Stimulated activated CD8-positive, alpha-beta memory T cell treated with anti-CD3 and anti-CD28 coated beads, Interleukin-4, amount 100 ng/mL, for 4 hours (primary cell): ENCODE measurements at places on chromosomes 16 and 17.
A peak's percentile ranks its signal among the peaks of the same experiment; 100 is the strongest.

DNA sequence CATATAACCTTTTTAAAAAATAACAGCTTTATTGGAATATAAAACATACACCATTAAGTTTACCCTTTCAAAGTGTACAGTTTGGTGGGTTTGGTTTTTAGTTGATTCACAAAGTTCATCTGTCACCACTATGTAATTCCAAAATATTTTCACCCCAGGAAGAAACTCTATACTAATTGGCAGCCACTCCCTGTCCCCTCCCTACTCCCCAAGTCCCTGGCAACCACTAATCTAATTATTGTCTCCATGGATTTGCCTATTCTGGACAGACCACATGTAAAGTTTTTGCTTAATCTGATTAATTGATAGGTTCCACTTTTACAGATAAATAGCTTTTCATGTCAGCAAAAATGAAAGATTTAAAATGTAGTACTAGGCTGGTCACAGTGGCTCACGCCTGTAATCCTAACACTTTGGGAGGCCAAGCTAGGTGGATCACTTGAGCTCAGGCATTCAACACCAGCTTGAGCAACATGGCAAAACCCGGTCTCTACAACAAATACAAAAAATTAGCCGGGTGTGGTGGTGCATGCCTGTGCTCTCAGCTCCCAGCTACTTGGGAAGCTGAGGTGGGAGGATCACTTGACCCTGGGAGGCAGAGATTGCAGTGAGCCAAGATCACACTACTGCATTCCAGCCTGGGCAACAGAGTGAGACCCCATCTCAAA, 25.0 kb upstream of the MAPK3 start:
- DNase-seq = no peak

GRCh38 chr16:29834079-29834478, 13.8 kb downstream of the MVP start:
- DNase-seq = no peak

GRCh38 chr16:84045001-84045817, 2.6 kb upstream of the SLC38A8 start:
- DNase-seq = no peak

DNA sequence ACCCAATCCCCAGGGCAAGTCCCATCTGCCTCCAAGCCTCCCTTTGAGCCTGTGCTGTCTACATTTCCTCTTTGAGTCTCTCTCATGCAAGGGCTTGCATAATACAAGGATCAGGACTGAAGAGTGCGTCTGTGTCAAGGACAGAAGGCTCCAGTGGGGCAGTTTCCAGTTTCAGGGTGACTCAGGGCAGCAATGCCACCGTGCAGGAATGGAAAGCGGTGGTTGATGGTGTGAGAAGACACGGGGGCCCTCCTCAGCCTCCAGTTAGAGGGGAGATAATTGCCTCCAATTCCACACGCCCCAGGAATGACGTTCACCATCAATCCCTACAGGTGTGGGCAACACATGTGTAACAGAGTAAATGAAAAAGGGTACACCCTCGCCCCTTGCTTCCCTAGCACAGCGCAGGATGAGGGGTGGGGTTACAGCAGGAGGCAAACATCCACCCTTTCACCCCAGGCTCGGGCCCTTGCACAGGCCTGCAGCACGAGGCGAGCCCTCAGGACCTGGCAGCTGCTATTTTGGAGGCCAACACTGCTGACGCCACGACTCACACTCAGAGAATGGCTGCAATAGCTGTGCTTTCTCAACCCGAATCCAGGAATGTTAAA, 24.8 kb upstream of the SLC25A19 start:
- DNase-seq = no peak

- DNase-seq = no peak
Measured at GRCh38 chr17:49090878-49091594, 41.5 kb upstream of the B4GALNT2 start.

DNA sequence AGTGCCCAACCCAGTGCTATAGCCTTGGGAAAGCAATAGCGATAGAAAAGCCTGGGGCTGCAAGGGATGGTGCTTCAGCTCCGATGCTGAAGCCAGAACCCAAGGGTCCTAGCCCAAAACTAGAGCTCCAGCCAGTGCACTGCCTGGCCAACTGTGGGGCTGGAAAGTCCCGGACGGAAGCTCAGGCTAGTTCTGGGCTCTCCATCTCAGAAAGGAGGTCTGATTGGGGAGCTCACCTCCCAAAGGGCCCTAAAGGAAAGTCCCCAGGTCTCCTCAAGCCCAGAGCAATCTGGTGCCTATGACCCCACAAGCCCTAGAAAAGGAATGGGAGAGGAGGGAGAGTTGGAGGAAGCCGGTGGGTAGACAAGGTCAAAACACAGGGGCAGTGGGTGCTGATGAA, 2.0 kb upstream of the ABCC3 start:
- no peak for DNase-seq

- DNase-seq = peak; percentile 38
Measured at GRCh38 chr16:1543085-1543896, 9.8 kb downstream of the TMEM204 start.

DNA sequence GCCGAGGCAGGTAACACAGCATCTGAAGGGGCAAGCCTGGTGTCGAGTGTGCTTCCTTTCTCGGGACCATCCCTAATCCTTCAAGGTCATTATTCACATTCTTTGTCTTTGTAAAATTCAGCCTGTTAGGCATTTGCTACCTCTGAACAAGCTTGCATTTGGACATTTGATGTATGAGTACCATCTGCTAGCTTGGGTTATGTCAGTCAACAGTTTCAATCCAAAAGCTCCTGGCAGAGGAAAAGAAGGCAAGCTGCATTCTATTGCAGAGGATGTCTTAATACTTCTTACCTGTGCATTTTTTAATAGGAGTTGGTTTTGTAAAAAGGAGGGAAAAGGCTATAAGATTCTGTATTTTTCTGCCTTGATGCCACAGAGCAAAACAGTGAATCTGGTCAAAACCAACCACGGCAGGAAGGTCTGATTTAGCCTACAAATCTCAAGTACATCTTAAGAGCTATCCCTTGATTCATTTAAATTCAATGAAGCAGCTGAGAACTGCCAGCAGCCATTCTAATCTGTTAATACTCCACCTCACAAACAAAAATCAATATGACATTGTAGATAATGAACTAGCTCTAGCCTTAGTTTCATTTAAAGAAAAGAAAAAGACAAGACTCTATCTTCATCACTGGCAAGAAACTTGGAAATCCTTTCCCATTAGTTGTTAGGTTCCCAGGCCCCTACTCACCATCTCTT, 39.0 kb downstream of the TEX2 start:
- DNase-seq = no peak

DNA sequence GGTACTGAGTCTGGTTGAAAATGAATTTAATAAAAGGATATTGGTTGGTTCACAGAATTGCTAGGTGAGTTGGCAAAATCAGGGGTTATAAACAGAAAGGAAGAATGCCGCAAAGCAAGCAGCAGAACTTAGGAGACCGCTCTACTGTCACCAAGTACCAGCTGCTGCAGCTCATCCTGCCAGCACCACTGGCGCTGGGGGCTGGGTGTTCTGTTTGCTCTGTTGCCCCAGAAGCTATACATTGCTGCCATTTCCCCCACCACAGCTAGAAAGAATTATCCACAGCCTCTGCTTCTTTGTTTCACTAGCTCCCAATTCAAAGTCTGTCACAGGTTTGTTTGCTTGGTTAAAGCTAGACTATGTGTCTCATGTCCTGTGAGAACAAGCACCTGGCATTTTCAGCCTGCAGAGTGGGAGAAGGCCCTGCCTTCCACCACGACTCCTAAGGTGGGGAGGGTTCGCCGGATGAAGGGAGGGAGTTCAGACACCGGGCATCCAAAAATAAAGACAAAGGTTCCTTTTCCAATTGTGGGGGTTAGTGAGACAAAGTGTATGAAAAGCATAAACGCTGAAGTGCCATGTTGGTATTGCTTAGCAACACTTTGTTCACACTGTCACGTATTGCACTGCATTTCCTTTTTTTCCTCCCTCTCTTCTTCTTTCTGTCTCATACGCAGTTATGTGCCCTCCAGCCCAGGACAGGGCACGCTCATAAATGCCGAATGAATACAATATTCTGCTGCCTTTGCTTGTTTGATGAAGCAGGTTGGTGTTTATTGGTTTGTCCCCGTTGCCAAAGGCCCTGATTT, 9.6 kb upstream of the CPD start:
- DNase-seq = no peak

DNA sequence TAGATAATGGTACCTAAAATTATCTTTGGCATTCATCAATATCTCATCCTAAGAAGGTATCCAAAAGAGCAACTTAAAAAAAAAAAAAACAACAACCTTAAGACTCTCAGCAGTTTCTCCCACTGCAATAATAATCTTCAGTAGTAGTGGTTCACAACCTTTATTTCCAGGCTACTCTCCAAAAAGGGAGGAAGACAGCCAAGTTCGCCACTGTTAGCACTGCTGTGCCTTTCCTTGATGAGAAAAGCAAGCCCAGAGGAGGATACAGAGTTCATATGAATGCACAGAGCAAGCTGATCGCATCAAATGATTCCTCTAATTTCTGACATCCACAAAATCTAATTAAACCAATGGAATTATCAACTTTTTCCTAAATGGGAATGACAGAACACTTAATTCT, 199.4 kb downstream of the AATF start:
- no peak for DNase-seq

DNA sequence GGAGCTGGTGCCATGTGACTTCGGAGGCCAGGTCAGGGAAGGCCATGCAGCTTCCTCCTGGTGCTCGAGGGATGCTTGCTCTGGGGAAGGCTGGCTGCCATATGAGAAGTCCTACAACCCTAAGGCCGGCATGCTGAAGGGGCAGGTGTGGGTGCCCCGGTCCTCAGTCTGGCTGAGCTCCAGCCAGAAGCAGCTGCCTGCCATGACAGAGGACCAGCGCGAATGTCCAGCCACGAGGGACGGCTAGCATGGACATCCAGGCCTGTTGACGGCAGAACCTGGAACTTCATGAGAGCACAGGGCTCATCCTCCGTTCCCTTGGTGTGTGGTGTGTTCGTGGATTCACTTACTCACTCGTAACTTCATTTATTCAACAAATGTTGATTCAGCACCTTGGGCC, 140.6 kb downstream of the IRF8 start:
- DNase-seq = no peak

DNA sequence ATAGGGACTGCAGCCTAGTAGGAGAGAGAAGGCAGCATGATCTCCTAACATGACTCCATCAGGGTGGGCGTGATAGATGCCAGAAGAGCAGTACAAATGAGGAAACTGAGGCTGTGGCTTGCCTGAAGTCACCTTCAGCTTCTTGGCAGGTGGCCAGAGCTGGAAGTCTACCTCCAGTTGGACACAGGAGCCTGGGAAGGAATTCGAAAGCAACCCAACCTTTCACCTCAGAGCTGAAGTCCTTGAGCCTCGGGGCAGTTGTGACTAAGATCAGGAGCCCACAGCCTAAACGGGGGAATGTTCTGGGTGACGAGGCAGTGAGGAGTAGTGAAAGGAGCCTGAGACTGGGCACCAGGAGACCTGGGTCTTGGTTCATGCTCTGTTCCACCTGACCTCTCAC, 9.4 kb upstream of the SLC52A1 start:
- no peak for DNase-seq

GRCh38 chr16:13915033-13915635, 4.8 kb upstream of the ERCC4 start:
- DNase-seq = no peak

DNA sequence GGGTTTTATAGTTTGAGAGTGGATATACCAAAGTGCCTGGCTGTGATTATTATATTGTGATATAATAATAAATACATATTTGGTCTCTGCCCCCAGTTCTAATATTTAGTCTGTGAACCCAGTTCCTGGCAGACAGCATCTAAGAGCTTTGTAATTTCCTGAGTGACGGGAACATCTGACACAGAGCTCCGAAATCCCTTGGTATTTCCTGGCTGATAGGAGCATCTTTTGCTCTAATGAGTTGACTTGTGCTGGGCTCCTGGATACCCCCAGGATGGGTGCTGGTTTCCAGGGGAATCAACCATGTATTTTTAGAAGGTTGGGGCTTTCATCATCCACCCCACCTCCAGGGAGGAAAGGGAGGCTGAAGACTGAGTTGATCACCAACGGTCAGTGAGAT, 187.3 kb downstream of the CDH13 start:
- DNase-seq = no peak

GRCh38 chr16:48507391-48507790, 102.6 kb downstream of the N4BP1 start:
- no peak for DNase-seq

DNA sequence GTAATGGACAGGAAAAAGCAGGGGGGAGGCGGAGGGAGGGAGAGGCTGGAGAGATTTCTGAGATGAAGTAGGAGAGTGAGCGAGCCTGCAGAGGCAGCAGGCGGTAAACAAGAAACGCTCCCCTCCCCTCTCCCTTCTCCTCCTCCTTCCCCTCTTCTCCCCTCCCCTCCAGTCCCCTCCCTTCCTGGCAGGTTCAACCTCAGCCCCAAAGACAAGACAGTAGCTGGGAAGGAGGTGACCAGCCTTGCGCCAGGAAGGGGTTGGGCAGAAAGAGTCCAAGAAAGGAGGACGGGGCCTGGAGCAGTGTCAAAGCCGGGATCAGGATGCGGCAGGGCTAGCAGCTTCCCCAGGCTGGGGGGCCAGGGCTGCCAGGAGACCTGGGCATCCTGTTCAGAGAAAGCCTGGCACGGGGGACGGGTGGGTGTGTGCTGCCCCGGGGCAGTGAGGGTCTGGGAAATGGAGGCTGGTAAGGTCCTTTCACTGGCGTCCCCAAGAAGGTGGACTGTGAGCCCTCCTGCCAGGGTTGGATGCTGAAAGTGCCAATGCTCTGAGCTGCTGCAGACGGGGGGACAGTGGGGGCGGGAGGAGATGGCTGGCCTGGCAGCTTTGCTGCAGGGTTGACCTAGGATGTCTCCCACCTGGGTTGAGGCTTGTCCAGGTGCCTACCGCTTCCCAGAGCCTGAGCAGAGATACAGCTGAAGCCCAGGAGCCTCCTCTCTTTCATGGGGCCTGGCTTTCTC, 261.6 kb upstream of the TNRC6C start:
- DNase-seq = no peak

DNA sequence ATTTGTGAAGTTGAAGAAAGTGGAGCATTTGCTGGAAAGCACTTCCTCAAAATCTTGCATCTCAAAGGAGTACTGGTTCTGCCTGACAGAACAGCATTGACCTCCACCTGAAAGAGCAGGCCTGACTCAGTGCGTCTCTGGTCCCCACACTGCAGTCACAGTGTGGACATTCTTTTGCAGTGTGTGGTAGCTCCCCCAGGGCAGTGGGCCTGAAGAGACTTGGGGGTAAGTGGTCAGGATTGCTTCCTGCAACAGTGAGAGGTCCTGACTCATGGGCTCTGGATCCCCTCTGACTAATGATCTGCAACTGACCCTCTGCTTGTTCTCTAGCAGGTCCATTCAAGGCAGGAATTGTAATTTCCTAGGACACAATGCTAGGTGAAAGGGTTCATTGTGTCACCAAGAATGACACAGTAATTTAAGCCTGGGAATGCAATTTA, 204.9 kb upstream of the KCNJ16 start:
- DNase-seq = no peak

DNA sequence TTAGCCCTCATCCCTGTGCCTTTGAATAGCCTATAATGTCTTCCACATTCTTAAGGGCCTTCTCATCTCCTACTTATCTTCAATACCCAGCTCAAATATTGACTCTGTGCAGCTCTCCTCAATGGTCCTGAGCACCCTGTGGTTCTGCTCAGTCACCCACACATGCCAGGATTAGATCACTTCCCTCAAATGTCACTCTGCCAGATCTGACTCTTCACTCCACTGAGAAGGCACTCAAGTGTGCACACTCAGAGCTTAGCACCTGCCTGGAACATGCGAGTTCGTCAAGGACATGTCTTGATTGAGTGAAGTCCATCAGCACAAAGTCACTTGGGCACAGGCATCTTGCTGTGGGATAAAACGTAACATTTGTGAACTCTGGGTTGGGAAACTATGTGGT, 404.8 kb downstream of the CDH13 start:
- DNase-seq = no peak

- no peak for DNase-seq
Measured at GRCh38 chr17:58391302-58391984, 25.9 kb downstream of the RNF43 start.

GRCh38 chr17:73293480-73293911, 18.3 kb downstream of the CDC42EP4 start:
- DNase-seq = no peak
